ENCODE measurements at places on chromosomes 16 and 17.

GRCh38 chr16:48904333-48904732 is 294.4 kb upstream of the N4BP1 start:
- DNase-seq: no peak

DNA sequence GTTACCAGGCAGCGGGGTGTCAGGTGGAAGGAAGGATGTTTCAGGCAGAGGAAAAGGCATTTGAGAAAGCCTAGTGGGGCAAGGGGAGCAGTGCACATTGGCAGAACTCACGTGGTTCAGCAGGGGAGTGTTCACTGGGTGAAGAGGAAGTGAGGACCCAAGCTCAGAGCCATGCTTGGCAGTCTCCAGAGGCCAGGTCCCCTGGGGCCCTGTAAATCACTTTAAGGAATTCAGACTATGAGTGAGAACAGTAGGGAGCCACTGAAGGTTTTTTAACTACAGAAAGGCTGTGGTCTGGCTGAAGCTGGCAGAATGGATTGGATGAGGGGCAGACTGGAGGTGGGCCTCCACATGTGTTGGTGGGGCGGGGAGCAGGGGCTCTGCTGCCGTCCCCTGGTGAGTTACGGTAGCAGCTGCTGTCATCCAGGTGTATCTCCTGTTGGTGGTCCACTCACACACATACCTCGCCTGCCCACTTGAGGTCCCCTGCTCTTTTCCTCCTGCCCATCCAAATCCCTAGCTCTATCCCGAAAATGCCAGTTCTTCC is 5.1 kb downstream of the CLEC16A start:
- no peak for DNase-seq

DNA sequence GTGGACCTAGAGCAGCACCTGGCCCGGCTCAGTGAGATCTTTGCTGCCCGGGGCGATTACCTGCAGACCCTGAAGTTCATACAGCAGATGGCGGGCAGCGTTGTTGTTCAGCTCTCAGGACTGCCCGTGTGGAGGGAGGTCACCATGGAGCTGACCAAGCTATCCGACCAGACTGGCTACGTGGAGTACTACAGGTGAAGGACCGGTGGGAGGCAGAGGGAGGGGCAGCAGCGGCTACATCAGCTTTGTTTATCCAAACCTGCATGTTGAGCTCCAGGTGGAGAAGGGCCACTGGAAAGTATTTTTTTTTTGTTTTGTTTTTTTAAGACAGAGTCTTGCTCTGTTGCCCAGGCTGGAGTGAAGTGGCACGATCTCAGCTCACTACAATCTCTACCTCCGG is 23.9 kb downstream of the TTYH2 start:
- no peak for DNase-seq

GRCh38 chr16:3348547-3349167 is 7.0 kb upstream of the OR2C1 start:
- no peak for DNase-seq

GRCh38 chr16:15689290-15689689 is 39.2 kb downstream of the NDE1 start:
- DNase-seq: no peak

DNA sequence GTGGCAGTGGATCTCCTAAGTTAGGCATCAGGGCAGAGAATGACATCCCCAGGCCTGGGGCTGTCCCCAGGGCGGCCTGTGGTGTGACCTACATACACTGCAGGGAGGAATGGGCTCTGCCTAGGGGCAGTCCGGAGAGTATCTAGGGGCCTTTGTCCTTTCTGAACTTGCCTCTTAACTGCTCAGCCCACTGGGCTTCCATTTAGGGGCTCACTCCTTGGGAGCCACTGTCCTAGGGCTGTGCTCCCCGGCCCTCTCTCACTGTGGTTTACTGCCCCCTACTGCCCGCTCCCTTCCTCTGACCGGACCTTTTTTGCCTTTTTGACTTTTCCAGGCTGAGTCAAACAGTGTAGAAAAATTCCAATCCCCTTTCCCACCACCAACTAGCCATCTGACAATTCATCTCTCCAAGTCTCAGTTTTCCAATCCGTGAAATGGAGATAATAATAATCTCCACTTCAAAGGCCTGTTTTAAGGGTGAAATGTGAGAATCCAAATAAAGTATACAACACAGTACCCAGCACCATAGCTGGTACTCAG is 66.8 kb downstream of the DNAH3 start:
- DNase-seq: peak; percentile 76

- no peak for DNase-seq
Observed at GRCh38 chr17:1896243-1897104, 66.7 kb downstream of the RPA1 start.

DNA sequence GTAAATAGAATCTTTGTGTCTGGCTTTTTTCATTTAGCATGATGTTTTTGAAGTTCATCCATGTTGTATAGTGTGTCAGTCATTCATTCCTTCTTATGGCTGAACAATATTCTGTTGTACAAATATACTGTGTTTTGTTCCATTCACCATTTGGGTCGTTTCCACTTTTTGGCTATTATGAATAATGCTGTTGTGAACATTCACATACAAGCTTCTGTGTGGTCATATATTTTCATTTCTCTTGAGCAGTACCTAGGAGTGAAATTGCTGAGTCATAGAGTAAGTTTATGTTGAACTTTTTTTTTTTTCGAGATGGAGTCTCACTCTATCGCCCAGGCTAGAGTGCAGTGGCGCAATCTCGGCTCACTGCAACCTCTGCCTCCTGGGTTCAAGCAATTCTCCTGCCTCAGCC is 32.3 kb upstream of the TAOK1 start:
- no peak for DNase-seq

- no peak for DNase-seq
Observed at GRCh38 chr17:55144518-55144917, 120.2 kb upstream of the HLF start.

DNA sequence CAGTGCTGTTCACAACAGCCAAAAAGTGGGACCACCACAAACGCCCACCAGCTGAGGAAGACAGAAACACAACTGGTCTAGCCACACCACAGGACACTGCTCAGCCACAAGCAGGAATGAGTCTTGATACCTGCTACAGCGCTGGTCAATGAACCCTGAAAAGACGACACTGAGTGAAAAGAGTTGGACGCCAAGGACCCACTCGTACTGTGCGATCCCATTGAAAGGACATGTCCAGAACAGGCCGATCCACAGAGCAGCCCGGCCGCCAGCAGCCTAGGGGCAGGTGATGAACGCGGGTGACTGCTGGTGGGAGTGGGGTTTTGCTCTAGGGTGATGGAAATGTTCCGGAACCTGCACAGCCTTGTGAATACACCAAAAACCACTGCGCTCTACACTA is 10.6 kb upstream of the SLC38A8 start:
- DNase-seq: no peak

GRCh38 chr16:52805559-52806168 is 247.0 kb downstream of the CHD9NB start:
- no peak for DNase-seq

GRCh38 chr17:10251212-10251948 is 53.0 kb upstream of the GAS7 start:
- DNase-seq: no peak

- DNase-seq: no peak
Observed at GRCh38 chr16:88536971-88537751, 33.0 kb upstream of the ZC3H18 start.

DNA sequence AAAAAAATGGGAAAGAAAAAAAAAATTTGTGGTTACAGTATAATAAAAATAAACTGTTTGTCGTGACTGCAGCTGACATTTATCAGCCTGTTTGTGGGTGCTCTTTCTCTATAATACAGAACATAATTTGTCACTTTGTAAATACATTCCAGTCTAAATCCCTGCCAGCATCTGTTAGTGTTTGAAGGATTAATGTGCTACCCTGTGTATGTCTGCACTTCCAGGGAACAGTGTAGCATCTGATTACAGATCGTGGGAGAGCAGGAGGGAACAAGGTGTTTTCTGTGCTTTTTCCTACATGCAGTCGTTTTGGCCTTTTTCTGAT is 265.1 kb downstream of the WWOX start:
- no peak for DNase-seq

GRCh38 chr16:2174396-2175131 is 19.0 kb downstream of the TRAF7 start:
- no peak for DNase-seq

GRCh38 chr16:19696328-19696727 is 21.7 kb downstream of the KNOP1 start:
- DNase-seq: peak; percentile 70

- no peak for DNase-seq
Observed at GRCh38 chr17:58309918-58310259, 18.7 kb downstream of the TSPOAP1 start.

DNA sequence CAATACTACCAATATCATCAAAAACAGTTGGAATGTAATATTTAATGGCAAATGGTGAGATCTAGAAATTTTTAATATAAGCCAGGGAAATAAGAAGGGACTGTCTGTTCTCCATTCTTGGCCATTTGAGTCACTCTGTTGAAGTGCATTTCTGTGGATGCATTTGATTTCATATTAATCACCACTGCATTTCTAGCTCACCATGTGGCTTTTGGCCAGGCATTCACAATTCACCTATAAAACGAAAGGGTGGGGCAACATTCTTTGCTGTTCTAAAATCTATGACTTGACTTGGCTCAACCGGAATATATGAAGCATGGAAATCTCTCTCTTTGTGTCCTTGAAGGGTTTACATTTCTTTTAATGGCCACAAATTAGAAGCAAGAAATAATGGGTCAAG is 483.0 kb downstream of the SLC39A11 start:
- DNase-seq: no peak

DNA sequence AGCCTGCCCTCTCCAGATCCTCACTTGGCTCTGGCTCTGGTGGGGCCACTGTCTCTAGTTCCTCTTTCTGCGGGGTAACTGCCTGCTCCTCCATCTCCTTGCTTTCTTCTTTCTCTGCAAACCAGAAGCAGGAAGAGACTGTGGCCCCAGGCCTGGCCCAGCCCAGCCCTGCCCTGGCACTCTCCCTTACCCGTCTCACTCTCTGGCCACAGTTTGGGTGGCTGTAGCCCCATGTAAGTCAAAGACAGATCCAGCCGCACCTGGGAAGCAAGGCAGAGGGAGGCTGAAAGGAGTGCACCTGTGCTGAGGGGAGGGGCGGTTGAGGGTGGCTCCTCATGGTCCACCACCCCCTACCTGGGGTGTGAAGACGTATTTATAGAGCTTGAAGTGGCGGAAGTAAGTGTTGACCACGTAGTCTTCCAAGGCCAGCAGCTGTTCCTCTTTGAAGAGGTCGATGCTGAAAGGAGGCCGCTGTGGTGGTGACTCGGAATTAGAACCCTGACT is 2.8 kb downstream of the CFAP119 start:
- peak; percentile 57 for DNase-seq

- DNase-seq: no peak
Observed at GRCh38 chr17:68087851-68088250, 52.3 kb downstream of the KPNA2 start.

DNA sequence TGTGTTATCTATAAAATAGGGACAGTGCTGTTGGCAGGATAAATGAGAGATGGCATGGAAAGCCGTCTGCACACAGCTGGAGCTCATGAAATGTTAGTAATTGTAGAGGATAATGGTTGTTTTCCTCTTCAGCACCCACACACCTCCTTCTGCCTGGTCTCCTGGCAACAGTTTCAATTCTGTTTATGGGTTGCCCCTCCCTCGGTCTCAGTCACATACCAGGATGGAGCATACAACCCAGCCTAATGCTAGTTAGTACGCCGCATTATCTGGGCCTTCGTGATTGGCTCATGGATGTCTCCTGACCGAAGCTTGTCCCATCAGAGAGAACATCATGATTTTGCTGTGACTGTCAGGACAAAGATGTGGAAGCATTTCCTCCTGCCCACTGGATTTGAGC is 126.2 kb upstream of the WSCD1 start:
- DNase-seq: no peak

DNA sequence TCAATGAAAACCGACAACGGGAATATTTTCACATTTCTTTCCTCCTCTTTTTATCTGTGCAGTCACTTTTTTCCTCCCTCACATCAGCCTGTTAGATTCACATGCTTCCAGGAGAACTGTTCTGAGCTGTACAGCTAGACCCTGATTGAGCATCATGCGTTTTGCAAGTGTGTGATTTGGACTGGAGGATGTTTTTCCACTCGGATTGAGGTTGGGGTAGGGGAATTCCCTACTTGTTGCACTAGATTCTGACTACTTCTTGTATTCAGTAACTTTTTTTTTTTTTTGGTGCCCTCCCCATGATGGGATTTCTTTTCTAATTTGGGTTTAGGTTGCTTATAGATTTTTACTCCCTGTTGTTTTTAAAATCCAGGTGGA is 4.8 kb downstream of the MSI2 start:
- no peak for DNase-seq

- DNase-seq: no peak
Observed at GRCh38 chr17:50877838-50878237, 11.7 kb upstream of the TOB1 start.

DNA sequence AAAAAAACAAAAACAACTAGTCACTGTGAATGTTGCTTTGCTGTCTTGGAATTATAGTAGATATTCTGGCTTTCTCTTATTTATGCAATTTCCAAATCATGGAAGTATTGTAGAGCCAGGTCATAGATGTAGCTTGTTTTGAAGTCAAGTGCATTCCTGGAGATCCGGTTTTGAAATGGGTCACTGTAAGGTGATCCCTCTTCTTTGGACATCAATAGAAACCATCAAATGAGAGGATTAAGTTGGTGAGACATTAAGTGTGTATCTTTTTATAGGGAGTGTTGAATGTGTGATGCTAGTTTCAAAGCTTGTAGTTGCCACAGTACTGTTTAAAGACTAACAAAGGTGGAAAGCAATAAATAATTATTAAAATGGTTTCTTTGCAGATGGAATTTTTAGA is 4.5 kb downstream of the PRKAR1A start:
- DNase-seq: no peak

- DNase-seq: no peak
Observed at GRCh38 chr16:65429504-65430181, 307.8 kb upstream of the CDH11 start.

GRCh38 chr16:87044032-87044382 is 273.2 kb downstream of the C16orf95 start:
- DNase-seq: no peak

- DNase-seq: no peak
Observed at GRCh38 chr16:78237841-78238240, 138.4 kb downstream of the WWOX start.

- DNase-seq: peak; percentile 32
Observed at GRCh38 chr16:3745751-3746355, 28.5 kb upstream of the TRAP1 start.

DNA sequence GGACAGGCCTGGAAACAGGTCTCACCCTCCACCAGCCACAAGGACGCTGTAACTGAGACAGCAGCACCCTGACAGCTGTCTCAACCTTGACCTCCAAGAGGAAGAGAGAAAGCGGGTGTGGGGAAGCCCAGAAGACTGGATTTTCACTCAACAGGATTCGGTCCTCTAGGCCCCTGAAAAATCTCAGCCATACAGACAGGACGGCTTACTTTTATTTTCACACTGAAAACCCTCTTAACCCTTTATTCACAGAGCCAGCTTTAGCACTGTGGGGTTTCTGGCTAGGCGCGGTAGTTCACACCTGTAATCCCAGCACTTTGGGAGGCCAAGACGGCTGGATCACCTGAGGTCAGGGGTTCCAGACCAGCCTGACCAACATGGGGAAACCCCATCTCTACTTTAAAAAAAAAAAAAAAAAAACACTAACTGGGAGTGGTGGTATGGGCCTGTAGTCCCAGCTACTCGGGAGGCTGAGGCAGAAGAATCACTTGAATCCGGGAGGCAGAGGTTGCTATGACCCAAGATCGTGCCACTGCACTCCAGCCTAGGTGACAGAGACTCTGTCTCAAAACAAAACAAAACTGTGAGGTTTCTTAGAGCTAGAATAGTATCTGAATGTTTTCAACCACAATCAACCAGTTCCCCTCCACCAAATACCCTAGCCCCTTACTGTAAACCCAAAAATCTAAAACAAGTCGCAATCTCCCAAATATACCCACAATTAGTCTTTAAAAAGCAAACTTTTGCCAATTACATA is 5.3 kb downstream of the ANKRD11 start:
- peak; percentile 70 for DNase-seq

- DNase-seq: no peak
Observed at GRCh38 chr16:65023802-65024201, 98.1 kb downstream of the CDH11 start.

Measured in Peyer's patch (tissue), 4 donors.